Hair follicular keratinocyte (primary cell): ENCODE measurements at places on chromosomes 12 and 14. TPM values are rescaled to one million over a fixed set of nuclear protein-coding genes. Genes with fewer than 3 reads are reported as not detected.

The ANKRD33 gene
- not detected in 2 replicates for total RNA-seq

The ACSM4 gene
- not detected in 2 replicates for total RNA-seq

The GPX2 gene
- total RNA-seq: 0.23 and 1.7 TPM in 2 replicates

The RD3L gene
- total RNA-seq: not detected in 2 replicates

The OTX2 gene
- total RNA-seq: not detected in 2 replicates

The PLCZ1 gene
- not detected in 2 replicates for total RNA-seq

The CLEC9A gene
- total RNA-seq: not detected in 2 replicates

The A2M gene
- total RNA-seq: 0.04 TPM in 1 of 2 replicates, not detected in the other

The SELPLG gene
- total RNA-seq: 0.08 and 0.46 TPM in 2 replicates

The B3GNT4 gene
- total RNA-seq: 0.23 and 3.0 TPM in 2 replicates

The APOLD1 gene
- total RNA-seq: 0.23 and 0.38 TPM in 2 replicates

The ASPG gene
- total RNA-seq: not detected in 2 replicates

The PLD4 gene
- not detected in 2 replicates for total RNA-seq

The BIN2 gene
- total RNA-seq: not detected in 2 replicates

The OR6J1 gene
- total RNA-seq: not detected in 2 replicates

The ENTPD5 gene
- total RNA-seq: 13.3 and 13.8 TPM in 2 replicates

The EMP1 gene
- total RNA-seq: 54.3 and 135 TPM in 2 replicates

The CYP27B1 gene
- 92.0 and 93.4 TPM in 2 replicates for total RNA-seq

The SMOC1 gene
- total RNA-seq: 11.6 and 15.4 TPM in 2 replicates

The EIF2S3B gene
- total RNA-seq: 4.6 and 7.0 TPM in 2 replicates

The TSPAN11 gene
- 0.08 TPM in 1 of 2 replicates, not detected in the other for total RNA-seq

The HOXC12 gene
- total RNA-seq: 0.31 and 0.80 TPM in 2 replicates

The DCAF11 gene
- total RNA-seq: 46.7 and 48.0 TPM in 2 replicates
